Activated CD4-positive, alpha-beta T cell treated with anti-CD3 and anti-CD28 coated beads, Interleukin-2, amount 50 U/mL, for 24 hours (primary cell): ENCODE measurements at places on chromosomes 12 and 14.
A peak's percentile ranks its signal among the peaks of the same experiment; 100 is the strongest.

GRCh38 chr14:55000381-55000780 is 26.5 kb downstream of the WDHD1 start:
- no peak for DNase-seq

DNA sequence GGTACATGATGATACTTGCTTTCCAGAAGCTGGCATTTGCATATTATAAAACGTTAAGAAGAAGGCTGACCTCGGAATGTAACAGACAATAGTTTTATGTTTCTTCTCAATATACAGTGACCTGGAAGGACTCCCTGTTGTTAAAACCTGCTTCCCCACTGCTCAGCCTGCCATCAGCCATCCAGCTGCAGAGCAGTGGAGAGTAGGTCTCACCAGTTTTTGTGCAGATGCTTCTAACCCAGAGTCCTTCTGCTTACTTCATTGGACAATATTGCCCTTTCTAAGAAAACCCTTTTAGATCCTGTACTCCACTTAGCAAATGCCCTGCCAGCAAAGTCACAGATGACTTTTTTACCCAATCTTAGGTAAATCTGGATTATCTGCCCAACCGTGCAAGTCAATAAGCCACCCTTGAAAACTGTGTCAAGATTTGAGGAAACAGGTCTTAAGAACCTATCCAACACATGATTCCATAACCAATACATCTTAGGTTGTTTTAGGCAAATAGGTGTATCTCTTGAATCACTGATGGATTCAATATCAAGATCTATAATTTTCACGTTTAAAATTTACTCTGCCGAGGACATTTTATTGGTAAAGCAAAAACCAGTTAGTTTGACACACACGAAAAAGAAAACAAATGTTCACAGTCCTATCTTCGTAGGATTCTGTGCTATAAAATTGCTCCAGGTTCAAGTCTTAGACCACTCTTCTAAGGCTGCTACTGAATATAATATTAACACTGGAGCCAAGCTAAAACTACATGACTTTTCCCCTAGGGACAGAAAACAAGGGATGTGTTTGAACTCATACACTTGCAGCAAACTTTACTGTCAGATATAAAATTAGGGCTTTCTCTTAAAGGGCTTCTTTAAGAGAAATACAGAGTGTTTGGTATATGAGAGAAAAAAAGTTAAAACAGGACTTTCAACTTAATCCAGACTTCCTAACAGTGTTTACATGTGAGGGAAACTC is 5.7 kb downstream of the PHLDA1 start:
- no peak for DNase-seq

DNA sequence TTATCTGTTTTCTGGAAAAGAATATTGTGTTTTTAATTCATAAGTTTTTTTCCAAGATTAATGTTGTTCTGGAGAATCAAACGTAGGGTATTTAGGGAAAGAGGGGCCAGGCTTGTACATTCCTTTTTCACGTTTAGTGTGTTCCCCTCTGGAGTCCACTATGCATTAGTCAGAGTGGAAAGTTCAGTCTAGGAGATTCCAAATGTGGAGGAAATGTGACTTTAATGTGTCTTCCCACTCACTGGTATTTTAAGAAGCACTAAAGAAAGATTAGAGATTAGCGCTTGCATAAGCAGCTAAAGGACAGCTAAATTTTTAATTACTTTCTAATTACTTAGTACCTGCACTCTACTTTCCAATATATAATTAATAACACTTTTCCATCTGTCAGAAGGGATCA is 4.4 kb upstream of the PDE6H start:
- no peak for DNase-seq

DNA sequence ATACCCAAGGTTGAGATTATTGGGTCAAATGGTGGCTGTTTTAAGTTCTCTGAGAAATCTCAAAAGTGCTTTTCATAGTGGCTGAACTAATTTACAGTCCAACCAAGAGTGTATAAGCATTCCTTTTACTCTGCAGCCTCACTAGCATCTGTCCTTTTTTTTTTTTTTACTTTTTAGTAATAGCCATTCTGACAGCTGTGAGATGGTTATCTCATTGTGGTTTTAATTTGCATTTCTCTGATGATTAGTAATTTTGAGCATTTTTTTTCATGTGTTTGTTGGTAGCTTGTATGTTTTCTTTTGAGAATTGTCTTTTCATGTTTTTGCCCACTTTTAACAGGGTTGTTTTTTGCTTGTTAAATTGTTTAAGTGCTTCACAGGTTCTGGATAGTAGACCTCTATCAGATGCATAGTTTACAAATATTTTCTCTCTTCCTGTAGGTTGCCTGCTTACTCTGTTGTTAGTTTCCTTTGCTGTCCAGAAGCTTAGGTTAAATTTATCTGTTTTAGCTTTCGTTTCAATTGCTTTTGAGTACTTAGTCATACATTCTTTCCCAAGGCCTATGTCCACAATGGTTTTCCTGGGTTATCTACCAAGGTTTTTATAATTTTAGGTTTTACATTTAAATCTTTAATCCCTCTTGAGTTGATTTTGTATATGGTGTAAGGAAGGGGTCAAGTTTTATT is 881.3 kb upstream of the SEL1L start:
- DNase-seq, result no peak

DNA sequence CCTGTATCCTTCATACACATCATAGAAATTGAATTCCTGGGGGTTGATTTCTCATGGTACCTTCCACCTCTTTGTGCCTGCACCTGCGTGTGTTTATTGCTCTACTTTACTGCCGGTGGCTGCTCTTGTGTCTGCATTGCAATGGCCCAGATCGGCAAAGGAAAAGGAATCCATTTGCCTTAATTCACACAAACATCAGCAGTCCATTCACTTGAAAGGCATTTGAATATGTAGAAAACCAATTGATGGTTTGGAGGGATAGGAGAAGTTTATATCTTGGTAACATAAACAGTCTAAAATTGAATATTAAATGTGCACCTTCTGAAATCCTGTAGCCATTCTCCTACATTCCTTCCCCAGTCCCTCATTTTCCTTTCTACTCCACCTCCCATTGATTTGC is 74.0 kb downstream of the SNAPC1 start:
- DNase-seq, result no peak

DNA sequence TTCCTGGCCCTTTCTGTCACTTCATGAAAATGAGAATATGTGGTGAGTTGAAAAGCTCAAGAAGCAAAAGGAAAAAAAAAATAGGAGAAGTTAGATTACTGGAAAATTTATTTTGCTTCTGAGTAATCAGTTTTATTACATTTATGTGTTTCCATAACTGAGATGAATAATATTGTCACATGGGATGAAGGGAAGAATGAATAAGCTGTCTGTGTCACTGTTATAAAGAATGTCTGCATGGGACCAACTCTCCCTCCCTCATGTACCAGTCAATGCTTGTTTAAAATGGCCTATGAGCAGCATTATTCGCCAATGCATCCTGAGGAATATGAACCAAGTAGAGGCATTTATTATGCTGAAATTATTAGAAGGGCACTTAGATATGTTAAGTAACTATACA is 246.3 kb downstream of the PRKD1 start:
- DNase-seq, result no peak

GRCh38 chr12:64631197-64631596 is 20.9 kb downstream of the RASSF3 start:
- DNase-seq, result no peak

- no peak for DNase-seq
Observed at GRCh38 chr12:85955127-85955526, 81.0 kb downstream of the NTS start.

- no peak for DNase-seq
Observed at GRCh38 chr12:111953455-111953854, 59.5 kb downstream of the TMEM116 start.

- DNase-seq, result no peak
Observed at GRCh38 chr12:34363050-34363673, 340.9 kb downstream of the ALG10 start.

GRCh38 chr12:4289998-4290790 is 16.6 kb downstream of the CCND2 start:
- no peak for DNase-seq

DNA sequence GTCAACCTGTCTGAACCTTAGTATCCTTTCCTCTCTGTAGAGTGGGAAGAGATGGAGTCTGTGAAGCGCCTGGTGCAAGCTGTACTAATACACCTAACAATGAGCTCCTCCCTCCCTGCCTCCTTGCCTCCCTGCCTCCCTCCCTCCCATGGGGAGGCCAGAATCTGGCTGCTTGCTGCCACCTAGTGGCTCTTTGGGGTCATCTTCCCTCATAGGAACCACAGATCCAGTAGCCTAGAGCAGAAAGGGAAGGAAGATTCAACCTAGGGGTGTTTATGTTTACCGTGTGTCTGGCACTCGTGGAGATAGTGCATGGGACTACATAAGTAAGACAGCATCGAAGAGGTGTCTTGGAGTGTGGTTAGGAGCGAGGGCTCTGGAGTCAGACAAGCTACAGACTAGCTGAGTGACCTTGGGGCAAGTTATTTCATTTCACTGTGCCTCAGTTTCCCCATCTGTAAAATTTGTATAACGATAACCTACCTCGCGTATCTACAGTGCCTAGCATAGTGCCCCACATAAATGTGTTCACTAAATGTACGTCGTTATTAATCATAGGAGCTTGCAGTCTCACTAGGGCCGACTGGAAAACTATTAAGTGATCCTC is 35.5 kb upstream of the TSPAN9 start:
- DNase-seq, result peak; percentile 13

DNA sequence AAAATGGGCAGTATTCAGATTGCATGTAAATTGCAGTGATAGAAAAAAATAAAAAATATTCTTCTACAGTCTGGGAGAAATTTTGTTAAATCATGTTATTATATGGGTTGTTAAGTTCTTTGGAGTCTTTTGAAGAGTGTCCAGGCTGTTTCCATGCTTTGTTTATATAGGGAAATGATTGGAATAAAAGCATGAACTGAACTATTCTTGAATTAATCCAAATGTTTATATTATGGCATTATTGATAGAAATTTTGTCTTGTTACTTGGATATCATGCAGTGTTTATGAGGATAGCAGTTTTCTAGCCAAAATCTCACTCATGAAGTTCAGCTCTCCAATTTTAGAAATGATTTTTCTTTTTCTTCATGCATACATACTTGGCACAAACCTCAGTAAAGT is 108.2 kb upstream of the NAV3 start:
- no peak for DNase-seq

DNA sequence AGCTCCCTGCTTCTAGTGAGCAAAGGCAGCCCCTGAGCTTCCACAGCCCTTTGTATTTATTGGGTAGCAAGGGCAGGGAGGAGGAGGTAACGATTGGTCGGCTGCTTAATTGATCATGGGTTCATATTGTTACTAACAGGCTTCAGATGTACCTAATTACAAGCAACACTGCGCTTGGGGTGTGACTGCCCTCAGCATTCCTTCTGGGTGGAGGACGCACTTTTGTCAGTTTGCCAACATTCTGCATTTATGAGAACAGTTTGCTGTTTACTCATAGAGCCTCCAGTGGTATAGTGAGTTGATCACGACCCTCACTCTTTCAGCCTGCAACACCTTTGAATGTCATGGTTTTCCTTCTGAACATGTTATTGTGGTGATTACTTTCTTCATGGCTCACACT is 9.6 kb downstream of the TSHR start:
- DNase-seq, result no peak

DNA sequence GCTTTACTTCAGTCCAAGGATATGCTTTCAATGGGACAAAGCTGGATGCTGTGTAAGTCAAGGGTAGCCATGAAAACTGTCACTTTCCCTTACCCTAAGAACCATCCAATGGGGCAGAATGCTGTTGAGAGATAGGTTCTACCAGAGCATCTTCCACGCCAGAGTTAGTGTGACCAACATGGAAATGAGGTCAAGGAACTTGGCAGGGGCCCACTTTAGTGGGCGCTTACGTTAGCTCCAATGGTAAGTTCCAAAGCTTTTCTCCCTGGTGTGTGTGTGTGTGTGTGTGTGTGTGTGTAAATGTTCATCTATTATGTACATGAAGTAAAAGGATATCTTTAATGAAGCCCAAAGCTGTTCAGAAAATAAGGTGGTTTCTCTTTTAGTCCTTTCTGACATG is 124.1 kb downstream of the GTF2A1 start:
- DNase-seq, result no peak

GRCh38 chr14:85565862-85566296 is 35.9 kb downstream of the FLRT2 start:
- DNase-seq, result no peak

- DNase-seq, result no peak
Observed at GRCh38 chr14:22231018-22231417, 358.0 kb downstream of the DAD1 start.

- DNase-seq, result no peak
Observed at GRCh38 chr12:130975116-130975515, 21.4 kb downstream of the ADGRD1 start.
